ENCODE measurements at places on chromosomes 1 and 21.

- DNase-seq, result peak; percentile 94
Observed at GRCh38 chr21:25039461-25040380, 567.6 kb downstream of the MRPL39 start.

DNA sequence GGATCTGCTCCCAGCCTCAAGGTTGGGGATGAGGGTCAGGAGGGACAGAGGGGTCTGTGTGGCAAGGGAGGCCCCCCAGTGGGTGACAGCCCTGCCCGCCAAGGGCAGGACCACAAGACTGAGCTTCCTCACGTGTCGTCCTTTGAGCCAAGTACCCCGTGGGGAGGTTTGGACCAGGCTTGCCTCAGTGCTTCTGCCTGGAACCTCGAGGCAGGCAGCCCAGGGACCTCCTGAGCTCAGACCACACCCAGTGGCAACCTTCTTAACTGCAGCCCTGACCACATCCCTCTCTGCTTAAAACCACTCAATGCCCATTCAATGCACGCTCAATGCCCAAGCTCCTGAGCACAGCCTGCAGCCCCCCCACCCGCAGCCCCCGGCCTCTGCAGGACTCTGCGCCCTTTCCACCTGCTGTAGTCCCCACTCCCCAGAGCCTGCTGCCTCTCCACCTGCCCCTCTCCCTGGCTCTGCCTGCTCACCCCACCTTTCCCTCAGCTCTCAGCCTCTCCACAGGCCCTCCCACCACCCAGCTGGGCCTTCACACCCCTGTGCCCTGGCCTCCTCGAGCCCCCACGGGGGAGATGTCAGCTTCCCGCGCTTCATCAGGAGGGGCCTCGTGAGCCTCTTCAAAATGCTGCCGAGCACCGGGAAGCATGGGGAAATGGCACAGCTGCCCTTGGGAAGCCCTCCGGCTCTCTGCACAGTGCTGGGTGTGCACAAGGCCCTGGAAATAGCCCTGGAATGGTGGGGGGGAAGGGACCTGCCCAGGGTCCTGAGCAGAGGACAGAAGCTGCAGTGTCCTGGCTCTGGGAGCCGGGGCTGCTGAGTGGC is 129.3 kb upstream of the VAMP3 start:
- DNase-seq, result no peak

GRCh38 chr1:36309397-36309796 is 3.2 kb downstream of the SH3D21 start:
- DNase-seq, result no peak

DNA sequence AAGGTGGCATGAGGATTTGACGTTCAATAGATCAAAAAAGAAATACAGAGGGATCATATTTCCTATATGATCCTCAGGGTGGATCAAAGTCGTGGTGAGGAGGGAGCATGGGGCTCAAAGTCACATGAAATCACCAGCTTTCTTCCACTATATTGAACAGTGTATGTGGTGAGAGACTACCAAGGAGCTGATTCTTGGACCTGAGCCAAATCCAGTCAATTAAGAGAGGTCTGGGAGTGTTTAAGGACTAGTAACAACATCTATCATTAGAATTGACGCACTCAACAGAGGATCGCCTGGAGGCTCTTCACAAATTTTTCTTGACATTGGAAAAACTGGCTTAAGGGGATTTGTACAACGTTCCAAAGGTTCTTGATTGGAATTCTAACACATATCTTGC is 267.7 kb upstream of the PROX1 start:
- DNase-seq, result peak; percentile 66

GRCh38 chr1:152699746-152700145 is 1.6 kb downstream of the LCE2A start:
- no peak for DNase-seq

- DNase-seq, result no peak
Observed at GRCh38 chr1:33460947-33461629, 11.4 kb upstream of the ZSCAN20 start.

DNA sequence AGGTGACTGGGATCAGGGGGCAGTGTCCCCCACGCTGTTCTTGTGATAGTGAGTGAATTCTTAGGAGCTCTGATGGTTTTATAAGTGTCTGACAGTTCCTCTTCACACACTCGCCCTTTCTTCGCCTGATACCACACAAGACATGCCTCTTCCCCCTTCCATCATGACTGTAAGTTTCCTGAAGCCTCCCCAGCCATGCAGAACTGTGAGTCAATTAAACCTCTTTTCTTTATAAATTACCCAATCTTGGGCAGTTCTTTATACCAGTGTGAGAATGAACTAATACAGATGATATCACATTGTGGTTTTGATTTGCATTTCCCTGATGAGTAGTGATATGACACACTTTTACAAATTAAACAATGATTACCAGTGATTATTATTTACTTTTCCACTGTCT is 229.9 kb downstream of the AKT3 start:
- DNase-seq, result no peak

- no peak for DNase-seq
Observed at GRCh38 chr1:152783095-152783494, 3.0 kb upstream of the LCE1E start.

DNA sequence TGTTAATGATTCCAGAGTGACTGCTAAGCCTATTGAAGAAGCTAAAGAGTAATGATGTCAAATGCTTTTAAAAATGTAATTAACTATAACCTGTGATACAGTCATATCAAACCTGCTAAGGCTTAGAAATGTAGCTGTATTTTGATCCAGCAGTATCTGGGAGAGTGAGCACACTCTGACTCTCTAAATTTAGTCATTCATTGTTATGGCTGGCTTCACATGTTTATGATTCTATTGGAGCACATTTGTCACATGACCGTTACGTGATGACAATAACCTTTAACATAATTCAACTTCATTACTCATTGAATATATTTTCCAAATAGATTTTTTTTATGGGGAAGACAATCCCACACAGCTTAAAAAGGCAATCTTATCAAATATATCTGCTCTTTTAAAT is 587.1 kb downstream of the LMO4 start:
- no peak for DNase-seq

GRCh38 chr1:43238085-43238484 is 31.7 kb upstream of the TMEM125 start:
- DNase-seq, result peak; percentile 58

DNA sequence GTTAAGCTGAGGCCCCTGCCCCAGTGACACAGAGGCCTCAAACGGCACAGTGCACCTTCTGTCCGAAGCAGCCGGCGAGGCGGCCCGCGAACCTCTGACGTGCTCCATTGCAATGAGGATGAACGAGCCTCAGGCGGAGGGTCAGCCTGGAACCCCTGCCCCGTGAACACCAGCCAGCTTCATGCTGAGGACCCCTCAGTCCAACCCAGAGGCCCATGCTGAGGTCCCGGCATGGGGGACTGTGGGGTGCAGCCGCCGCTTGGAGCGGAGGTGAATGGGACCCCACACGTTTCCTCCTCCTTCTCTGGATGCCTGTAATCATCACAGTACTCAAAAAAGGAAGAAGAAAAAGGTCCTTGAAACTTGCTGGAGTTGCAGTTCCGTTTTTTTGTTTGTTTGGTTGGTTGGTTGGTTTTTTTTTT is 62.1 kb downstream of the PRKCZ start:
- DNase-seq, result no peak

GRCh38 chr1:167262836-167263235 is 42.1 kb downstream of the POU2F1 start:
- DNase-seq, result peak; percentile 47

DNA sequence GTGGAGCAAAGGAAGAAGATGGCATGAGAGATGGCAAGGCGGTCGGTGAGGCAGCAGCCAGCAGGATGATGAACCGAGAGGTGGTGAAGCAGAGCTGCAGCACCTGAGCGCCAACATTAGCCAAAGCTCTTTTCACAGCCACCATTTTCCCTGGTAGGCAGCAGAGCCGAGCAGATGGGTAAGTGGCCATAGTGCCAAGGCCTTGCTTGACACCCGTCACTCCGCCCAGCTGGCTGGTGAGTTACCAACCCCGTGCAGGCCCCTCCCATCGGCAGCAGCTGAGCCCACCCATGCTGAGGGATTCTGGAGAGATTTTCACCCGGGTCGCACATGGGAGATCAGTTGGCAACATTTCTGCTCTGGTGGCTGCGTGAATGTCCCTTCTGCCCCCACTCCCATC is 647.7 kb downstream of the PTPRU start:
- DNase-seq, result no peak

GRCh38 chr1:23611601-23612327 is 52.5 kb upstream of the ID3 start:
- DNase-seq, result no peak

GRCh38 chr1:21741206-21741605 is 41.7 kb downstream of the USP48 start:
- DNase-seq, result no peak

GRCh38 chr1:214966346-214966745 is 116.2 kb upstream of the KCNK2 start:
- no peak for DNase-seq

- DNase-seq, result no peak
Observed at GRCh38 chr1:229095325-229095724, 175.6 kb upstream of the RAB4A start.

- DNase-seq, result no peak
Observed at GRCh38 chr1:181451661-181452230, 31.6 kb upstream of the CACNA1E start.

GRCh38 chr1:96722161-96722922 is 758 bp downstream of the PTBP2 start:
- DNase-seq, result peak; percentile 72

- DNase-seq, result no peak
Observed at GRCh38 chr1:85991261-85991660, 165.3 kb downstream of the COL24A1 start.

- no peak for DNase-seq
Observed at GRCh38 chr21:41656946-41657525, 109.8 kb downstream of the RIPK4 start.

- DNase-seq, result peak; percentile 3
Observed at GRCh38 chr1:167629681-167630567, at the start of gene RCSD1. Gene RCSD1, plus strand, starts transcription at chr1:167630232. Its CDS starts 192 bp downstream, at chr1:167630424.

DNA sequence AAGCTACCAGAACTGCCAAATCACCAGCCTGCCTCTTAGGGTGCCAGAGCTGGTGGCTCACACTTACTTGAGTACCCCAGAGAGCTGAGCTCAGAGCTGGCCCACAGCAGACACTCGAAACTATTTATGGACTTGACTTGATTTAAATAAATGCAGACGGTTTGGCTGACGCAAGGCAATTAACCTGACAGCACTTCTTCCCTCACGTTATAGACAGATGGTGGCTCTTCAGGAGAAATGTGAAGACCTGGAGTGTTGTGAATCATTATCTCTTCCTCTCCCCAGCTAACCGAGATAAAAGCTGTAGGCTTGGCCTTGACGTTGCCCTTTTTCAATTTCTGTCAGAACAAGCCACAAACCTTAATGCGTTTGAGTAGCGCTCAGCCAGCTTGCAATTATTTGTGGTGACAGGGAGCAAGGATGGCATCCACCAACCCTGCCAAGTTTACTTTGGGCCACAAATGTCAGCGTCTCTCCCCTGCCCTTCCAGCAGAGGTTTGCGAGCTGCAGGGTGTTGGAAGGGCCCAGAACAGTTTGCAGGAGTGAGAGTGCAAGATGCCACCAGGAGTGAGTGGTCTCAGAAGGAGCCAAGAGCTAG is 34.0 kb upstream of the BCAR3 start:
- DNase-seq, result peak; percentile 69

DNA sequence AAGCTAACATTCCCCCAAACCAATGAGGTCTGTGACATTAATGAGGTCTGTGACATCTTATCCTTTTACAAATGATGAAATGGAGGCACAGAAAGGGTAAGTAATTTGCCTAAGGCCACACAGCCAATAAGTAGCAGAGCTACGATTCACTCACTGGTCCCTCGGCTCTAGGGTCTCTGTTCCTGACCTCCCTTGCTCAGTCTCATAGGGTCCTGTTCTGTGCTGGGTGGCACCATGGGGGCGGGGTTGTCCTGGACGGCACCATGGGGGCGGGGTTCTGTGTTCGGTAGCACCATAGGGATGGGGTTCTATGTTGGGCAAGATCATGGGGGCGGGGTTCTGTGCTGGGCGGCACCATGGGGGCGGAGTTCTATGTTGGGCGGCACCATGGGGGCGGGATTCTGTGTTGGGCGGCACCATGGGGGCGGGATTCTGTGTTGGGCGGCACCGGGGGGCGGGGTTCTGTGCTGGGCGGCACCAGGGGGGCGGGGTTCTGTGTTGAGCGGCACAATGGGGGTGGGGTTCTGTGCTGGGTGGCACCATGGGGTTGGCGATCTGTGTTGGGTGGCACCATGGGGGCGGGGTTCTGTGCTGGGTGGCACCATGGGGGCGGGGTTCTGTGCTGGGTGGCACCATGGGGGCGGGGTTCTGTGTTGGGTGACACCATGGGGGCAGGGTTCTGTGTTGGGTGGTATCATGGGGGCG is 55.6 kb downstream of the CLSTN1 start:
- no peak for DNase-seq

DNA sequence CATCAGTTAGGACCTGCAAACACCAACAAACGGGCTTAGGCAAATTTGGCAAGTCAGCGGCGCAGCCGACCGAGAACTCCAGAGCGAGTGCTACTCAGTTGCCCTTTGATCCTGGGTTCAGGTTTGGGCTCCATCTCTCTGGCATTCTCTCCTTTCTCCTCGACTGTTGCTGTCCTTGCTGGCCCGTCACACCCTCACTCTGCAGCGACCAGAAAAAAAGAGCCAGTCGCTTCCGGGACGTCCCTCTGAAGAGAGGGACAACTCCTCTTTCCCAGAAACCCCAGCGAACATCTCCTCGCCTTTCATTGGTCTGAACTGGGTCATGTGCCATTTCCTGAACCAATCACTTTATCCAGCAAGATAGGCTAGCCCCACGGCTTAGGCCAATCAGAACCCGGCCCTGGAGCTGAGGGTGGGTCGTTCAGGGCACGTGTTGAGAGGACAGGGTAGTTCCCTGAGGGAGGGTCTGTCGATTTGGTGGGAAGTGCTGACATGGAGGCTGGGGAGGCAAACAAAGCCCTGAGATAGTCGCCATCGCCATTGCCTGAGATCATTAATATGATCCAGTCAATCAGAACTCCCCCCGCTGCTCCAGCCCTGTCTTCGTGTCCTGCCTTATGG is 113.7 kb downstream of the PTPRU start:
- DNase-seq, result no peak

DNA sequence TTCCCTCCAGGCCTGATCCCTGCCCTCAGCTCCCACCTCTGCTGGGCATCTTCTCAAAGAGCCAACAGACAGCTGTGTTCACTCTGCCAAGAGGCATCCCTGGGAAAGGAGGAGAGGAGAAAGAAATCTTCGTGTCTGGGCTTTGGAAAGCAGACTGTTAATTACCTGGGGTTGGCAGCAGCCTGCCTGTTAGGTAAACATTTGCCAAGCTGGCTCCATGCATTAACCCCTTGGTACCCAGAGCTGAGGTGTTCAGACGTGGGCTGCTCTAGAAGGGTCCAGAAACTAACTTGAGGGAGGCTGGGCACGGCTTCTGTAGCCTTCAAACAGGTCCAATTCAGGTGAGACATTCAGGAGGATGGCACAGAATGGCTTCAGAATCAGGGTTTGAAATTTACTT is 8.7 kb upstream of the EXTL1 start:
- peak; percentile 51 for DNase-seq

GRCh38 chr1:109927911-109928321 is 17.3 kb downstream of the CSF1 start:
- no peak for DNase-seq

DNA sequence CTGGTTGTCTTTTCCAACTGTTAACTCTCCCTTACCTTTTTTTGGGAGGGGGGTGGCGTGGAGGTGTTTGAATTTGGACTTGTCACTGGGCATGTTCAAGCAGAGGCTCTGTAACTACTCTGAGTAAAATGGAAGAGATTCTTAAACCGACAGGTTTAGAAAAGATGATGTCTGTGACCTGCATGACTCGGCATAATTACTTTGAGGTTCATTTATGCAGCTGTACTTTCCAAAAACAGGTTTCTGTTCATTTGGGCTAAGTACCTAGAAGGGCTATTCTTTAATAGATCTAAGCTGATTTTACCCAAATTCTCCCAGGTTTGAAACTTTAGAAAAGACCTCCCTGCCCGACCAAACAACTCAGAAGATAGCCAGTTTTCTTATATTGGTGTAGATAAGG is 80.3 kb downstream of the SLC35A3 start:
- no peak for DNase-seq

Measured in NCI-H1105 treated with DMSO at 0.1 percent for 48 hours (cell line).